Right ventricle myocardium superior (tissue), 1 donor: ENCODE measurements at places on chromosomes 2 and 18. TPM values are rescaled to one million over a fixed set of nuclear protein-coding genes. Genes with fewer than 3 reads are reported as not detected.

The LYPD6 gene
- 0.13 TPM for total RNA-seq

DNA sequence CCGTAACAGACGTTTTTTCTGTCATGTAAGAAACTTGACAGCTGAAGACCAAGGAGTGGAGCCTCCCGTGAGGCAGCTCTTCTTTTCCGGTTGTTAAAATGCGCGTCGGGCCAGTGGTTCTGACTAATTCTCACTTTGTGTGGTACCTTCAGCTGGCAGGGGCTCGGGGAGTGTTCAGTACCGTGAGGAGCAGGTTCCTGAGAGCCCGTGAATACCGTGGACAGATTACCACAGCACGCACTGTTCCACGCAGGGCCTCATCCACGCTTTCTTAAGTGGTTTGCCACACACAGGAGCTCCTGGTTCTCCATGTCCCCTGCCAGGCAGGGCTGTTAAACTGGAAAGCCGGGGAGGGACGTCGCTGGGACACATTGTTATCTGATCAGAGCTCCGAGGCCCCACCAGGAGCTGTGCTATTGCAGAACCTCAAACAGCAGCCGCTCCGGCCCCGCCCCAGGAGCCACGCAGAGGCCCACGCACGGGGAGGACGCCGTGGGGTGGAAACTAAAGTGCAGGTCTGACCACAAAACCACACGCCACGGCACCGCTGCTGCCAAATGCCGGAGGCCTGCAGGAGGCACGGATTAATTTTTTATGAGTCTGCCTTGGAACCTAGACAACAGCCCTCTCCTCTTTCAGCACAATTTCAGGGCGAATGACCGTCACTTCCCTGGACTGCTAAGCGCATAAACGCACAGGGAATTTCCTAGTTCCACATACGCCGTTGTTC lies 43.3 kb downstream of the NFATC1 start:
- no peak for DNase-seq

- no peak for DNase-seq
These were observed 5.4 kb downstream of the NBAS start for GRCh38 chr2:15555760-15556193.

DNA sequence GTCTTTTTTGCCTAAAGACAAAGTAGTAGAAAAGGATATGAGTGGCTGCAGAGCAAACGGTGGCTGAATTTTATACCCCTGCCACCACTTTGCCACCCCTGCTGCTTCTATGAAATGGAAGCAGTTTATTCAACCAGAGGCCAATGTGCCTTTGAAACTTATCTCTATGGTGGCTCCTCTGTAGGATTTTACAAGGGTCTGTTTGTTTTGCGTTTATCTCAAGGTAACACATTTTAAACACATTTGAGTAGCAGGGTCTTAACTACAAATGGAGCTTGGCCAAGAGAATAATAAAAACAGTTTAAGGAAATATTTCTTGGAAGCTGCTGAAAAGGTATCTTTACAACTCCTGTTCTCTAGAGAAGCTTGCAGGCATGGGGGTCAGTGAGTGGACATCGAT lies 6.1 kb downstream of the ALLC start:
- no peak for DNase-seq

The CCDC68 gene
- total RNA-seq: 3.7 TPM

GRCh38 chr18:60656553-60656952 lies 284.0 kb upstream of the MC4R start:
- DNase-seq: no peak

The C1GALT1C1L gene
- total RNA-seq: 1.1 TPM
